ENCODE measurements at places on chromosomes 12 and 14. TPM values are rescaled to one million over a fixed set of nuclear protein-coding genes. Genes with fewer than 3 reads are reported as not detected.

Gene KLHL28
- total RNA-seq = 13.7 TPM

Gene CCDC60
- total RNA-seq = 0.75 TPM

Gene TEX52
- not detected for total RNA-seq

Gene SOAT2
- not detected for total RNA-seq

GRCh38 chr14:76910371-76910890, 84.2 kb downstream of the LRRC74A start:
- no peak for DNase-seq

DNA sequence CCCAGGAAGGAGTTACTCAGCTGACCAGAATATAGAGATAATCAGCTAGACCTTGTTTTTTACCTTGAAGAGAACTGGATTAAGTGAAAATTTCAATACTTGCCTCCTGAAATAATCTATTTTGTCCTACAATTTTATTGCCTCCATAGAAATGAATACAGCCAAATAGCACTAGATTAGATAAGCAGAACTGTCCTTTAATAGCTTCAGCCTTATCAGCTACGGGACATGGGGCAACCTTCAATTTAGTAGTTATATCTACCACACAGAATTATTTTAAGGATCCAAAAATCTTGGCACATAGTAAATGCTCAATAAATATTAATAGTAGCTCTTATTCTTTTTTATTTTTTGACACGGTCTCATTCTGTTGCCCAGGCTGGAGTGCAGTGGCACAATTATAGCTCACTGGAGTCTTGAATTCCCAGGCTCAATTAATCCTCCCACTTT, 67.2 kb upstream of the PLEKHG3 start:
- no peak for DNase-seq

- no peak for DNase-seq
Measured at GRCh38 chr12:9673404-9674225, 4.1 kb downstream of the CLEC2D start.

DNA sequence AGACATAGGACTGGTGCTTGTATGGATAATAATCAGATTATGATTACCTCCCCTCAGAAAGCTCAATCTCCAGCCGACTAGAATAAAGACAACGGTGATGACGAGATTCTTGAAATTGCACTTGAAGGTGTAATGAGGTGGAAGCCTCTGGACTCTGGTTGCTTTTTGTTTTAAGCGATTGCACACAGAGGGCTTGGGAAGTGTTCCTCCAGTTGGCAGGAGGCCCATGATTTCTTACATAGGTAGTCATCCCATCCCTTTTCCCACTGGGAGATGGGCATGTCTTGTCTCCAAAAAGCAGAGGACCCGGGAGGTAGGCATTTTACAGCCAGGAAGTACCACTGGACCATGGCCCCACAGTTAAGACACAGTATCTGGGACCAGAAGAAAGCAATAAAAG, 165.7 kb upstream of the FKBP4 start:
- no peak for DNase-seq

GRCh38 chr12:26266881-26267280, 71.5 kb downstream of the SSPN start:
- no peak for DNase-seq

DNA sequence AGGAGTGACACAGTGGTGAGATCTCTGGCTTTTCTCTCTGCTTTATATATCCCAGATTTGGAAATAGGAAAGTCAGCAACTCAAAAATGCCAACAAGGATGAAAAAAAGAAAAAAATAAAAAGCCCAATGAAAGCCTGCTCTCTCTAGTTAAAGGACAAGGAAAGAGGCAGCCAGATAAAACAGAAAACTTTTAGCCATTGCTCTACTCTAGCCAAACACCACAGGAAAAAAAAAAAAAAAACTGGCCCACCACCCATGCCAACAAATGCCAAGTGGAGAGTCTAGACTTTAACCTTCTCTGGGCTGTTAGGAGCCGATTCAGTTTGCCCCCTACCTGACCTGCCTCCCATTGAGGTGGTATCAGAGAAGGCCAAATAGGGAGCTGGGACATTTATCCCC, 222.3 kb upstream of the TMTC1 start:
- DNase-seq = no peak
